RCC 7860 (cell line): ENCODE measurements at places on chromosomes 6 and 20.

- DNase-seq: no peak
These were observed 213.5 kb upstream of the PDE10A start for GRCh38 chr6:165876588-165876987.

DNA sequence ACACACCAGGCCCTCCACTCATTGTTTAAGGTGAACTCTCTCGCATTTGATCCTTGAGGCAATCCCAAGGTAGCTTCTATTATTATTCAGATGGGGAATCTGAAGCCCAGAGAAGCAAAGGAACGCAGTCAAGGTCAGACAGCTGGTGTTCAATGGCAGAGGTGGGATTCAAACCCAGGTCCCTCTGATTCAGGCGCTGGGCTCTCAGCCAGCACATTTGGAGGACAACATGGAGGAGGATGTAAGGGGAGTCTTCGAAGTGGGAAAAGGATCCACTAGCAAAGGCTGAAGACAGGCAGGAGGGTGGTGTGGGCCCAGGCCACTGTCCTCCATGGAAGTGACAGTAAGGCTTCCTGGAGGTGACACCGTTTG lies 13.9 kb upstream of the TTPAL start:
- DNase-seq: no peak

DNA sequence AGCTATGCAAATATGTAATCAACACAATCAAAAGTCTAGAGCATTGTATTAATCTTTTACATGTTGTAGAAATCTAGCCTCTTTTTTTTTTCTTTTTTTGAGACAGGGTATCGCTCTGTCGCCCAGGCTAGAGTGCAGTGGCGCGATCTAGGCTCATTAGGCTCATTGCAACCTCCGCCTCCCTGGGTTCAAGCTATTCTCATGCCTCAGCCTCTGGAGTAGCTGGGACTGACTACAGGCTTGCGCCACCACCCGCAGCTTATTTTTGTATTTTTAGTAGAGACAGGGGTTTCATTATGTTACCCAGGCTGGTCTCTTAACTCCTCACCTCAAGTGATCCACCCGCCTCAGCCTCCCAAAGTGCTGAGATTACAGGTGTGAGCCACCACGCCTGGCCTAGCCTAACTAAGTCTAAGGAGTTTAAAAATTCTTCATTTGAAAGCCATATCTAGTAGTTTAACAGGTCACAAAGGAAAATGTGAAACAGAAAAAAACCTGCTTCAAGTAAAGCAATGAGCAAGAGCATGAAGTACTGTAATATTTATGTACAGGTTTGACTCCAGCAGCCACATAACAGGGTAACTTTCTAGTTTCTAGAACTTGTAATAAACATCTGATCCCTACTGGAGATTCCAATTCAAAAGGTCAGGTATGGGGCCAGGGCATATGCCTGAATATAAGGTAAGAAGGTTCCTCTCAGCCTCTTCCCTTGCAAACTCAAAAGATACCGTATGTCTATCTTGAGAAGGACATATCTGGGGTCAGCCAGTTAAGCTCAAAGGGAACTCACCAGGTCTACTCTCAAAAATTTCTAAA lies 4.4 kb downstream of the CPNE1 start:
- DNase-seq: no peak

DNA sequence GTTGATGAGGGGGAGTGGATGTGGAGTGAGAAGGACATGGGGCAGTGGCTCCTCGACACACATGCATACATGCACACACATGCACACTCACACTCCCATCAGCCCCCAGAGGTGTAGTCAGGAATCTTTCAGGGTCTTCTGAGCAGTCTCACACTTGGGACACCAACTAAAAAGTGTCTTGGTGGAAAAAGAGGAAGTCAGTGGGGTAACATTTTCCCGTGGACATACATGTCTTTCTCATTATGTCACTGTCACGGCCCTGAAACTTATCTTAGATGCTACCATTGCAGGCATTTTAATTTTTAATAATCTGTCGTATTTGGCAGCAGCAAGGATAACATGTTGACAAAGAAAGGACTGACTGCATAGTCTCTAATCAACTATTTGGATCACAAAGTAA lies 261.1 kb downstream of the ADGRG6 start:
- DNase-seq: no peak

GRCh38 chr6:16806363-16806762 lies 45.1 kb upstream of the ATXN1 start:
- DNase-seq: no peak

GRCh38 chr6:70150521-70150920 lies 152.4 kb downstream of the COL9A1 start:
- DNase-seq: no peak

DNA sequence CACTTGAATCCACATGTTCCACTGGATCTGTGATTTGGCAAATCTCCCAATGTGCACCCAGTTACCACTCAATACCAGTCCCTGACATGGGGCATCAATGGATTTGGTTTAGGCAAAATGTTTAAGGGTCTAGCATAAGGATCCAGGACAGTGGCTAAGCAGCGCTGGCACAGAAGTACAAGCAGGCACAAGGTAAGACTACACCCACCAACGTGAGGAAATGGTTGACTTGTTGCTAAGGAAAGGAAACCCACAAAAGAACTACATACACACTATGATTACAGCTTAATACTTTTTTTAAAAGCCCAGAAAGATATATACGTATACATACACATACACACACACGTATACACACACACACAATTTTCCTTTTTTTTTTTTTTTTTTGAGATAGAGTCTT lies 79.0 kb downstream of the DNAAF9 start:
- DNase-seq: no peak

- no peak for DNase-seq
These were observed 63.9 kb downstream of the FARS2 start for GRCh38 chr6:5325173-5325572.

DNA sequence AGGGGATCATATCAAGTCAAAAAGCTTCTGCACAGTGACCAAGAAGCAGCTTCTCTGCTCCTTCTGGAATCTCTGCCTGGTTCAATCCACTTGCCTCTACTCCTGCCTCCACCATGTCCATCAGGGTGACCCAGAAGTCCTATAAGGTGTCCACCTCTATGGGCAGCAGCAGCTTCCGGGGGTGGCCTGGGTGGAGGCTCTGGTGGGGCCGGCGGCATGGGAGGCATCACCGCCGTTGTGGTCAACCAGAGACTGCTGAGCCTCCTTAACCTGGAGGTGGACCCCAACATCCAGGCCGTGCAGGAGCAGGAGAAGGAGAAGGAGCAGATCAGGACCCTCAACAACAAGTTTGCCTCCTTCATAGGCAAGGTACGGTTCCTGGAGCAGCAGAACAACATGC lies 159.3 kb downstream of the PRKN start:
- DNase-seq: no peak

GRCh38 chr20:40339661-40340449 lies 349.2 kb downstream of the MAFB start:
- DNase-seq: no peak

DNA sequence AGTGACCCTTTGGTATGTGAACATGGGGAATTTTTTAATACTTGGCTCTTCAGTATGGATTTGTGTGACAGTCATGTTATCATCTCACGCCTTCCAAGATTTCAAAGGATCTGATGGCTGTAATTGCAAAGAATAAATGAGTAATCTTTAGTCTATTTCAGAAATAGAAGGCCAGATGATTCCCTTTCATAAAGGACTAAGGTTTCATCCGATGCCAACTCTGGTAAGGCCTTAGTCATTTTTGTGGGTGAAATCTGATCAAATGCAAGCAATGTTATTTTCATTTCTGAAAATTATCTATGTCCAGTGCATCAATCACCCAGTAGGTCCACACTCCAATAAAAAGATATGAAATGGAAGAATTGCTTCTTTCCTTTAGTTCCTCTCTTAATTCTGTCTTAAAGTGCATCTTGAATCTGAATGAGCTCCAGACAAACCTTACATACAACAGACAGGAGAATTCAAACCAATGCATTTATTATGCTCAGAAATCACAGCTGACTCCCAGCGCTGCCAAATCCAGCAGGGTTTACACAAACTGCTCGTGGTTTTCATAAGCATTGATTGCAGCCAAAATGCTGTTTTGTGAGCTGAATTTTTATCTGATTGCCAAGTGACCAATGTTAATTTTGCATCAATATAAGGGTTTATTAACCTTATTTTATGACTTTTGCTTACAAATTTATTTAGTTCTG lies 565.2 kb upstream of the MARCKS start:
- no peak for DNase-seq

GRCh38 chr6:97947841-97948240 lies 664.8 kb upstream of the MMS22L start:
- peak; percentile 75 for DNase-seq

DNA sequence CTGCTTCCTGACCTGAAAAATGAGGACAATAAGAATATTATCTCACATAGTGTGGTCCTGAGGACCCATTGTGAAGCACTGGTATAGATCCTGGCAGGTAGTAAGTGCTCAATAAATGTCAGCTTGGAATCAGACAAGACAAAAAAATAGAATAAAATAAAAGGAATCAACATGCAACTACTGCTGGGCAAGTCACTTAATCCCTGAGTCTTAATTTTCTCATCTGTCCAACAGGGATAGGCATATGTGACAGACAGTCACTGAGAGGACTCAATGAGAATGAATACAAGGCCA lies 38.0 kb upstream of the PIM1 start:
- no peak for DNase-seq

GRCh38 chr20:62310757-62311121 lies 7.9 kb downstream of the ADRM1 start:
- DNase-seq: no peak

- DNase-seq: no peak
These were observed 1.4 kb upstream of the PPP1R18 start for GRCh38 chr6:30687659-30688431.

DNA sequence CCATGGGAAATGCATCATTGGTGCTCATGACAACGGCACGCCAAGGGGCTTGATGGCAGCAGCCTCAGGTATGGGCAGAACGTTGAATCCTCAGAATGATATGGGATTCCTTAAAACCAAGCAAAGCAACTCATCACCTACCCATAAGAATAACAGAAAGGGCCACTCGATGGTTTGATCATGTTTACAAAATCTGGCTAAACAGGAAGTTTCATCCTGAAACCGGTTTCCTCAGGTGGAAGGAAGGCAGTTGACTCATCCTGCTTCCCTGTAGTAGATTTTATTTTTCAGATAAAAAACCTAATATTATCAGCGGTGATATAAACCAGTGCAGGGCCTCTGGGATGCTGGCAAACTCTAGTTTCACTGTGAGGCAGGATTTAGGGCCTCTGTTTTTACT lies 136.9 kb upstream of the AGPAT4 start:
- DNase-seq: no peak

- DNase-seq: no peak
These were observed 23.7 kb downstream of the BACH2 start for GRCh38 chr6:90272895-90273294.

GRCh38 chr6:111841822-111842221 lies 31.4 kb downstream of the FYN start:
- no peak for DNase-seq

- DNase-seq: peak; percentile 89
These were observed 68.1 kb upstream of the TXNDC5 start for GRCh38 chr6:7978736-7979135.

DNA sequence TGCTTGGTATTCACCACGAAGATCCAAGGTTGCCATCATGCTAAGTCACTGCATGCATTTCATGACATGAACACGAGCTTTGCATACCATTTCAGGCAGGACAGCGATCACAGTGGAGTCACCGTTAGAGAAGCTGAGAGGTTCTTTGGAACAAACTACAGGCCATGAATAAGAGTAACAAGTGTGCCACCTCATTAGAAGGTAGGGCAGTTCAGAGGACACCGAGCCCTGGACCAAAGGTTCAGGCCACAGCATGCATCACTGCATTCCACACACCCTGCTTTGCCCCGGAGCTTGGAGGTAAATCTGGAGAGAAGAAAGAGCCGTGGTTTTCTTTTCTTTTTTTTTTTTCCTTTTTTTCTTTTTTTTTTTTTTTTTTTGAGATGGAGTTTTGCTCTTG lies 66.9 kb upstream of the CDH4 start:
- peak; percentile 35 for DNase-seq

DNA sequence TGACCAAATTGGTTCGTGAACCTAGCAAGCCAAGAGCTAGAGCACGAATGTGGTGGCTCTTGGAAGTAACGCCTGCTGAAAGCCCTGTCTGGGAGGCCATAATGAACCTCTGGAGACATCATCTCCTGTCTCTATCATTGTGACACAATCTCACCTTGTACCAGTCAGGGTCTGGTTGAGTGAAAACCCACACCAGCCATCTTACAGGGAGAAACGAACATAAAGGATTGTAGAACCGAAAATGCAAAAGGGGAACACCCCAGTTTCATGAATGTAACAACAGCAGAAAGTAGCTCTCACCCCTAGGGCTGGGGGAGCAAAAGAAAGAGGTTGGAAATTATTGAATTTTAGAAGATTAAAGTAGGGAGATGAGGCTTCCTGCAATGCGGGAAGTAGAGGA lies 50.9 kb upstream of the TAB2 start:
- no peak for DNase-seq

DNA sequence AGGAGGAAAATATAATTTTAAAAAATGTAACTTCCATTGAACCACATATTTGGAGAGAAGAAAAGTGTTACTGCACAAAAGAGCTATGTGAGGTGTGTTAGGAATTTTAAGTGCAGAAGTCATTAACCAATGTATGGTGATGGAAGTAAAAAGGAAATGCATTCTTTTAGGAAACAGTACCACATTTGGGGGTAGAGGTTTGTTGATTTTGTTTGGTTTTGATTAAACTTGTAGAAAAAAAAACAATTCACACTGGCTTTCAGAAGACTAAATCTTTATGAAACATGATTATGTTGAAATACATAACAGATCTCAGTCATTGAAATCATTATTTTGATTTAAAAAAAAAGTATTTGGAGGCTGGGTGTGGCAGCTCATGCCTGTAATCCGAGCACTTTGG lies 1287.0 kb upstream of the GJE1 start:
- no peak for DNase-seq

- no peak for DNase-seq
These were observed 3.7 kb downstream of the TNFAIP3 start for GRCh38 chr6:137870744-137871247.

DNA sequence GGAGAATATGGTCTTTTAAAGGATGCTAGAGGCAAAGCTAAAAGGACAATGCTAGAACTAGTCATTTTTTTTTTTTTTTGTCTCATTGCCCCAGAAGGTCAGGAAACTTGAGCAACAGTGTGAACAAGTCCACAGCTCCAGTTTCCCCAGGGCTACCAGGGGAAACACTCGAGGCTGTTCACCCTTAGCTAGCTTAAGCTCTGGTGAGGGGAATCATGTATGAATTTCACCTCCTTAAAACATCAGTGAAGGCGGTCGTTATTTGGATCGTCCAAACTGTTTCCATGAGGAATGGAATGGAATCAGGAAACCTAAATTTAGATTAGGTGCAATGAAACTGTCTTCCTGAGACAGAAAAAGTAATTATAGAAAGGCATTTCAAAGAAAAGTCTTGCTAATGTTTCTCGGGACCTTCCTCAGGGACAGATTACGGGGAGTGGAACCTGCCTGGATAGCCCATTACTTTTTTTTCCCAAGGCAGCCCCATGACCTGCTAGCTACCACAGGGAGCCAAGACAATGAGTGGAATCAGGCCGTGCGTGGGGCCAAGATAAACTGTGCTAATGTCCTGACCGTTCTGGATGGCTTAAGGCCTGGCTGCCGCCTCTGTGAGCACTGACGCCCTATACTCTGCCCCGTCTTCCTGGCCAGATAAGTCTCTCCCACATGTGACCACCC lies 164.8 kb upstream of the SGK1 start:
- no peak for DNase-seq
